ENCODE measurements at places on chromosomes 5 and 9.

DNA sequence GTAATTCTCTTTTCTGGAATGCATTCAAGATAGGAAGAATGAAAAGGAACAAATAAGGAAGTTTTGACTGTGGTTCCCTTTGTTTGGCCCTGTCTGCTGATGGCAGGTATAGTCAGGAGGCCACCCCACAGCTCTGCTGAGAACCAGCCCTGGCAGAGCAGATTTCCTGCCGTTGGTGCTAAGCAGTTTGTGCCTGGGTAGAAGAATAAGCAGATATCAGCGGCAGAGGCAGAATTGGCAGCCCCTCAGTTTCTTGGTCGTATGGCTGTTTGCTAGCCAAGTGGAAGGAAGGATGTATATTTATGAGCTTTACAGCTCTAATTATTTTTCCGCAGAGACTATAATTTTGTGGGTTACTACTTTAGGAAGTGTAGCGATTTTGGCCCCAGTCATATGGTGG lies 310.2 kb upstream of the RFX3 start:
- DNase-seq = no peak

DNA sequence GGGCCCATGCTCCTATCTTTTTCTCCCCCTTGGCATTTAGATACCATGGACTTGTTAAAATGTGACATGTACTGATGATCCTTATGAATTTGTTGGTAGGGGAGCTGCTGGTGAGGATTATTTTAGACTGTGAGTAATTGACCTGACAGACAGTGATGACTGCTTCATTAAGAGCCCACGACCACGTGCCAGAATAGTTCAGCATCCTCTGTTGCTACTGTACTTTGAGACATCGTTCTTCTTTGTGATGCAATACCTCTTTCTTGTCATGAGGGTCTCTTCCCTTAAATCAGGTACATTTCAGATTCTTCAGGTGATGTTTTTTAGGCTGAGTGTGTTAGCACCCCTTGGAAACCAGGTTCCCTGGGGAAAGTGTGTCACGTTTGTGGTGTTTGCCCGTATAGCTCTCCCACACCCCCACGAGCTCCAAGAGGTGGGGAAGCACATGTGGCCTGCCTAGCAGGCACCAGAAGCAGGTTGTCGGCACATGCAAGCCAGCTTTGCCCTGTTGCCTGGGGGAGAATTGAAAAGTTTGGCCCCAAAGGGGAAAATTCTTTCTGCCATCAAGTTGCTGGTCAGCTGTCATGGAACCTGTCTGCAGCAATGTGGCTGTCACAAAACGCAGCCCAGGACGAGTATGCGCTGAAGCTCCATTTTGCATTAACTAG lies 25.1 kb downstream of the QRFP start:
- no peak for DNase-seq

DNA sequence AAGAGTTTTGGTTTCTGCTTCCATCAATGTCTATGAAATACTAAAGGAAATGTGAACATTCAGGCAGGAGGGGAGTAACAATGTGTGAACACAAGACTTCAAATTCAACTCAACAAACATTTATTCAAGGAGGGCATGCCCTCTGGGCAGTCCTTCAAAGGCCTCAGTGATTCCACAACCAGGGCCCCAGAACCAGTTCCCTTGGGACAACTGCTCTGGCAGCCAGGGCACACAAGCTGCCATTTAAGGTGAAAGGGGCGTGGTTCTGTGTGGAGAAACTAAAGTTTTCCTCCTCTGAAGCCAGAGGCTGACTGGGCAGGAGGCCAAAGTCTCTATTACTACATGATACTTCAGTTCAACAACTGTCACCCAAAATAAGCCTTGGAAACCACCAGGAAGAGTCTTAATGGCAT lies 3.2 kb downstream of the RBM18 start:
- no peak for DNase-seq

GRCh38 chr9:32571969-32572899 lies 725 bp downstream of the NDUFB6 start:
- DNase-seq = peak; percentile 70

DNA sequence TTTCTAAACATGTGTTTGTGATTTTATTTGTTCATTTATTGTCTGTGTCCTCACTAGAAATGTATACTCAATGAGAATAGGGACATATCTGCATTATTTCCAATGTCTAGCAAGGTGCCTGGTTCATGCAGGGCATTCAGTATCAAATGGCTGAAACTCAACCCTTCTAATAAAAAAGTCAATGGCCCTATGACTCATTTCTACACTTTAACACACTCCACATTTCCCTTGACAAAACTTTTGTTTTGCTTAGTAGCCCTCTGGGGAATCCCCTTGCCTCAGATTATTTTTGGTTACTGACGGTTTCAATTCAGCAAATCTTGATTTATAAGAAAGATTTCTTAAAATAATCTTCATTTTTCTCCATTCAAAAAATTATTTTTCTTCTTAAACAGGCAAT lies 206.0 kb upstream of the DMRTA1 start:
- DNase-seq = peak; percentile 46

DNA sequence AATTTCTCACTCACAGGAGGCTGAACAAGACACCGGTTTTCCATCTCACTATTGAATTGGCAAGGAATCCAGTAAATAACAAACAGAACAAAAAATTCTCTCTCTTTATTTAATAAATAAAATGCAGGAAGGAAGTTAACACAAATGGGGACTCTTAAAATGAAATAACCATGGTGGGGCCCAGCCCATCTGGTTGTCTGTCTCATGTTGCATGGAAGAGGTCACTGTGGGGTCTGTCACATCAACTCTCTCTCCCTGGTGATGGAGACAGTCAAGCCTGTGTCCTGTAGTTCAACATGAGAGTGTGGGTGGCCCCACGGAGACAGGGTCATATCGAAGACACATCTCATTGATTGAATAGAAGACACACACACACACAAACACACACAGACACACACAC lies 297.7 kb downstream of the IRX2 start:
- DNase-seq = no peak

DNA sequence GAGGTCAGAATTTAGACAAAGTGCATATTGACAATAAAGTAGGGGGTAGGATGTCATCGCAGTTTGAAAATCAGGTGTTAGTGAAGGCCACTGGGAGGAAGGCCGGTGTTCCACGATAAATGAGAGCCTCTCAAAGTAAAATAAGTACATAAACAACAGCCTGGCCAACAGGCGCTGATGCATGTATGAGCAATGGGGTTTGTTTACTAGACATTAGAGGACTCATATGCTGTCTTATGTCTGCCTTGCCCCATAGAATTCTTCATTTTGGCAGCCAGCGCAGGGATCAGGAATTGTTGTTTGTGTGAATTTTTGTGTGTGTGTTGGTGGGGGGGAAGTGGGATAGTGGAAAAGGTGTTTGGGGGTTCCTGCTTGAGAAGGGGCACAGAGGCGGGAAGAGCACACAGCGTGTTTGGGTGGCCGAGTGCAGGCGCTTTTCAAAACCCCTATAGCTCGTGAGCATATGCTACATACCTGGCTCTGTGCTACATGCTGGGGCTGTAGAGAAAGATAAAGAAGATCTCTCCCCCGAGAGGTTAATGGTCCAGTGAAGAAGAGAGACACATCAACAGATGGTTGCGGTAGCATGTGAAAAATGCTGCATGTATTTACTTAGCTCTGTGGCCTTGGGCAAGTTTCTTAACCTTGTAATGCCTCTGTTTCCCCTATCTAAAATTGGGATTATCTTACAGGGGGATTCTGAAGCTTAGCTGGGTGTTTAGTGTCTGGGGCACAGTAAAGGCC lies 11.5 kb downstream of the SNX30 start:
- DNase-seq = no peak

GRCh38 chr9:3768286-3768685 lies 242.5 kb upstream of the RFX3 start:
- DNase-seq = no peak

DNA sequence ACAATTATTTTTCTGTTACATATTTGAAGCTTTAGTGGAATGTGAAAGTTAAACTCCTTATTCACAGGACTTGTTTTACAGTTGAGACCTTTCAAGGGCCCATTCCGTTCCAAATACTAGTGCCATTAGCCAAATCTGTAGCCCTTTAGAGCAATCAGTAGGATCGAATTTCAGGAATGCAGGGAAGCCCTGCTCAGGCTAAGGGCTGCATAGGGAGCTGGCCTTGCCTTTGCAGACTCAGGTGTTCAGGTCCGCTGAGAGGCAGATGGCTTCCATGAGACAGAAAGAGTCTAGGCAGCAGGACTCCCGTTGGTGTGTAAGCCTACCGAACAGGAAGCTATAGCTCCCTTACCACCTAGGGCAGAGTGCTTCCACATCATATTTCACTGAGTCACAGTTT lies 150.1 kb upstream of the SLC27A6 start:
- DNase-seq = no peak

- no peak for DNase-seq
These were observed 49.5 kb upstream of the C9orf72 start for GRCh38 chr9:27622693-27623340.

- peak; percentile 41 for DNase-seq
These were observed 1.5 kb downstream of the SMARCA2 start for GRCh38 chr9:2016408-2017330.

DNA sequence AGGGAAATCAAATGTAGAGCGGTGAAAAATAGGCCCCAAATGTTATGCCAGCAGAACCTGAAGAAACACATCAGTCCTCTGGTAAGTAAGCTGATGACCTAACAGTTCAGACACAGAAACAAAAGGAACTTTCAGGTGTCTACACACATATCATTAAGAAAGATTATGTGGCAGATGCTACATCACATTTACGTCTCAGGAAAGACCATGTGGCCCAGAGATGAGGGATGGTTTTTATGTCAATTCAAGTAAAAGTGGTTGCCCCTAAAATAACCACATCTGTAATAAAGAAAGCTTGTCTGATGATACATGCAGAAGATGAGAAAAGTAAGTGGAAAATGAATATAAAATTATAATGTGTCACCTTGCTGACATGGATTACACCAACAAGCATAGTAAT lies 31.4 kb downstream of the GNAQ start:
- DNase-seq = no peak

DNA sequence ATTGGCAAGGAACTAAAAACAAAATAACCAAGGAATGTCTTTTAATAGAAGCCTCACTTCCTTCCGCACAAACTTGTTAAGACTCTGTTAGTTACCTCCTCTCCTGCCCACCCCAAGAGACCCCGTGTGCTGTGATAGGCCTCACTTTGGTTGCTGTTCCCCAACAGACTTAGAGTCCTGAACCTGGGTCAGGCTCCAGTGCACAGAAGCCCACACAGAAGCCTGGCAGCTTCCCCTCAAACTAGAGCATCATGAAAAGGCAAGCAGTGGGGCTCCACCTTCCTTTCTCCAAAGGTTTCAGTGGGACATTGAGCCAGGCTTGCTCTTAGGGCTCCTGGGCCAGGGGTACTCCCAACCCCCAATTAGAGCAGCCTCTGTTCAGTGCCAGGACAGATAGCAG lies 230.5 kb downstream of the ESM1 start:
- DNase-seq = no peak

- DNase-seq = no peak
These were observed 2.9 kb upstream of the TLX3 start for GRCh38 chr5:171306166-171306565.

GRCh38 chr9:22049411-22049810 lies 40.3 kb upstream of the CDKN2B start:
- no peak for DNase-seq

DNA sequence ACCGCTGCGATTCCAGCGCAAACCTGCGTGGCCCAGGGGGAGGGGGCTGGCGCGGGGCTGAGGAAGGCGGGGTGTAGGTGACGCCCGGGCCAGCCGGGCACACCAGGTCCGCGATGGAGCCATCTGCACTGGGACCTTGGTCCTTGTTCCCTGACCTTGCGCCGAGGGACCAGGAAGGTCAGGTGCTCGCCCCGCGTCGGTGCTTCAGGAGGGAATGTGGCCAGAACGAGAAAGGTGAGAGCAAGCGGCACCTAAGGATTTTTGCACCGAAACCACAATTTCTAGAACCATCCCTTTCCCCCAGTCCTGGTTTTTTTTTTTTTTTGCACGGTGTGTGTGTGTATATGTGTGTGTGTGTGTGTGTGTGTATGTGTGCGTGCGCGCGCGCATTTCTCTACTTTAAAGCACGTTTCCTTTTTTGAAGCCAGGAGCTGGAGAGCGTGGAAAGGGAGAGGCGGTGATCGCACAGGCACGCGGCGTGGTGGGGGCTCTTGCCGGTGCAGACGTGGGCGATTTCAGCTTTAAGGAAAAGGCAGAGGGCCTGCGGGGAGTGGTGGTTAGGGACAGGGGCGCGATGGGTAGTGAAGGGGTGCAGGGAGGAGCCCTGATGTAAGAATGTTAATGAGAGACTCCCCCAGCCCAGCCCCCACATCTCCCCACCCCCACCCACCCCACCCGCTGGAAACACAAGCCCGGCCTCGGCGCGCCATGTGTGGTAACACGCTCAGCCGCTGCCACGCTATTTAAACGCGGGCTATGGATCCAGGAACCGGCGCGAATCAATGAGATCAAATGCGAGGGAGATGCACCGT lies at the start of gene NPR3:
Gene NPR3, plus strand, starts transcription at position 772 of the 812 bp plus-strand sequence. CDS start 456 bp downstream, outside the sequence.
- DNase-seq = peak; percentile 21

DNA sequence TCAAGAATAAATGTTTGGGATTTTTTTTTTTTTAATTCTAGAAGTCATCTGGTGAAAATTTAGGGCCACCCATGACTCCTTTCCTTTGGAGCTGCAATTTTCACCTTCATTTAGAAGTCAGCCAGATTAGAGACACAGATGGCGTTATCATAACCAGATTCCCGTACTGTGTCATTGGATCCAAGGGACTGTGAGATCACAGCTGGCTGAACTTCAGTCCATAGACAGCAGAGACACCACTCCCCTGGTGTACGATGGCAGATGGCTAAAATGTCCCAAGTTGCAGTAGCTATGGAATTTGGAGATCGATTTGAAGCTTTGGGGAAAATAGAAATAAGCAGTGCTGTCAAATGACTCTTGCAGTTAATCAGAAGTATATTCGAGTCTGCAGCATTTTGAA lies 216.3 kb downstream of the RFK start:
- DNase-seq = no peak

DNA sequence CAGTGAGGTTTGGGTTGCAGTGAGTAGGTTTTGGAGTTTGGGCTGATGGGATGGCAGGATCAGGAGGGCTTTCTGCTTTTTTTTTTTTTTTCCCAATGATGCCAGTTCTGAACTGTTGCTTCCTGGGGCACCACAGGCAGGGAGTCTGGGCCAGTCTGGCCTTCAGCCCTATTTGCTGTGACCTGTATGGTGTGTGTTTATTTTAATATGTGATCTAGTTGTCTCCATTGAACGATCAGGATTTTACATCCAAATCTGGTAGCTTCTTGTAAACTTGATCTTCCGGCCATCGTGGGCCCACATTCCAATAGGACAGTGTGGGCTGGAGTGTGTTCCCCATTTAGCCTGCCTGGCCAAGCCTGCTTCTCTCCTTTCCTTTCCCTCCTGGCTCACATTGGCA lies 25.8 kb upstream of the DAB2IP start:
- no peak for DNase-seq

- no peak for DNase-seq
These were observed 245.3 kb downstream of the SH3GL2 start for GRCh38 chr9:17824191-17824590.
